Inflammatory macrophage treated with lipopolysaccharide for 1 hour (primary cell): ENCODE measurements at places on chromosomes 16 and 17.
A peak's percentile ranks its signal among the peaks of the same experiment; 100 is the strongest.

DNA sequence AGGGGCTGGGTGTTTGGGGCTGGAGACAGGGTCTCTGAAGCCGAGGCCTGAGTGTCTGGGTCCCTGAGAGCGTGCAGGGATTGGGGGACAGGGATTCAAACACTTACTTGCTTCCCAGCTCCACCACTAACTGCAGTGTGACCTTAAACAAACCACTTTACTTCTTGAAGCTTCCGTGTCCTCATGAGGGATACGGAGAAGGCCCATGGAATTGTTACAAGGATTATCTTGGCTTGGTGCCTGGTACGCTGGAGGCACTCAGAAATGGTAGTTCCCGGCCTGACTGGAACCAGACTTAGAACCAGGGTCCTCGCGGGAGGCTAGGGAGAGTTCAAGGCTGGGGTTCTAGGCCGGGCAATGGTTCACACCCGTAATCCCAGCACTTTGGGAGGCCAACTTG is 2.9 kb upstream of the CXCL16 start:
- no peak for DNase-seq

DNA sequence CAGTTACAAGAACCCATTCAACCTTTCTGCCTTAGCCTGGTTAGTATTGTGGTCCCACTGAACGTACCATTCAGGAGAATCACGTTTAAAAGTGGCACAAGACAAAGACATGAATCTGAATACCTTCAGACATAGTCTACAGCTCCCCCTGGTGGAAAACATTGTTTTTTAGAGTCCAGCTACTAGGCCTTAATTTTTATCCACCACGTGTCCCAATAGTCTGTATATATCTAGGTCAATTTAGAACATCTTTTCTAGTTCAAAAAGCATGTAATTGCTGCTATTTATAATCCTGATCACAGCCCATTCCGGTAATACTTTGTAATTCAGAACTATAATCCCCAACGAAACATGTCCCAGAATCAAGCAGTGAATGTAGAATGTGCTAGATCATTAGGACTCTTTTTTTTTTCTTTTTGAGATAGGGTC is 13.7 kb upstream of the GUCY2D start:
- DNase-seq = peak; percentile 98

DNA sequence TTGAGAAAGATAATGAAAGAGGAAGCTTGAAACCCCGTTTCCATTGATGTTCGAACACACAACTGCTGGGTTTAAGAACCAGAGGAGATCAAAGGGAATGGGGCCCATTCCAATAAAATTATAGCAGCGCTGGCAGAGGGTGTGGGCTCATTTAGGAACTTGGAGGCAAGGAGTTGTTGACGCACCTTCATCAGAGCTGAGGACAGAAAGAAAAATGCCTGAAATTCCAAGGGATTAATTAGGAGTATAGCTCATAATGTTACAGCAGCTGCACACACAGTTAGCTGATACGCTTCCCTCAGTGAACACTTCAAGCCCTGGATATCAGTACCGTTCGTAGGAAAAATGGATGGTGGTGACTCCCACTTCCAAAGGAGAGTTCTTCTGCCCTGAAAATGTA is 127.2 kb downstream of the AXIN2 start:
- no peak for DNase-seq

- no peak for DNase-seq
Measured at GRCh38 chr17:37570527-37571093, 38.6 kb downstream of the SYNRG start.

DNA sequence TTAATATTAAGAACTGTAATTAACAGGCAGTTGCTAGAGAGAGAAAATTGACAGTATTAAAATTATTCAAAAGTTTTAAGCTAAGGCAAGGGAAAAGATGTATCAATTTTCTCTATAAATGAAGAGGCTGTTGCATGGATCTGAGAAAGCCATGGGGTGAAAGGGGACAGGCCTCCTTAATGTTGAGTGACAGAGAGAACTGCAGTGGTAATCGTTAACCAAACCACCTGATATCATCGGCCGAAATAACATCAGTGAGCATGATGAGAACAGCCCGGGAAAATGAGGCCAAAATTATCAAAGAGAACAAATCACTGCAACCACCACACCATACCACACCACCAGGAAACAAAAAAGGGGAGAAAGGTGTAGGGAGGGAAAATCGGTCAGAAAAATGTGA is 3.6 kb downstream of the ZNF423 start:
- no peak for DNase-seq

DNA sequence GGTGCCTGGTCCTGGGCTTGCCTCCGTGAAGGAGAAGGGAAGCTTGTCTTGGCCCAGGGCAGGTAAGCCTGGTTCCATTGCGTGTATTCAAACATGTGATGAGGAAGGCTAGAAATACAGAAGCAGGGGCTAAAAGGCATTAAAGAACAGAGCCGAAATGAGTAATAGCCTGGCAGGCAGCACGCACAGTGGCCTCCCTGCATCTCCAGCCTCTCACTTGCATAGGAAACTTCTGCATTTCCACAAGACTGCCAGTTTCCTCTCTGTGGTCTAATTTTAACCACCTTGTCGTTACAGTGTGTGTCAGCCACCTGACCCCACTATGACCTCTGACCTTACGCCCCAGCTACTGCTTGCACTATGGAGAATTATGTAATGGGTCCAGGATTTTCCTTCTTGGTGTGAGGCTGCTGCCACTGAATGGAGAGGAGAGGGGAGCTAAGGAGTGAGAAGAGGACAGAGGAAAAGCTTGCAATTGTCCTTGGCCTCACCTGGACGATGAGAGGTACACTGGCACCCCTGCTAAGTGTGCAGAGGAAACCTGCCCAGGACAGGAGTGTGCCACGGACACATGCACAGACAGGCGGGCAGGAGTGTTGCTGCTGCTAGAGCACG is 32.8 kb downstream of the HIC1 start:
- DNase-seq = peak; percentile 95

DNA sequence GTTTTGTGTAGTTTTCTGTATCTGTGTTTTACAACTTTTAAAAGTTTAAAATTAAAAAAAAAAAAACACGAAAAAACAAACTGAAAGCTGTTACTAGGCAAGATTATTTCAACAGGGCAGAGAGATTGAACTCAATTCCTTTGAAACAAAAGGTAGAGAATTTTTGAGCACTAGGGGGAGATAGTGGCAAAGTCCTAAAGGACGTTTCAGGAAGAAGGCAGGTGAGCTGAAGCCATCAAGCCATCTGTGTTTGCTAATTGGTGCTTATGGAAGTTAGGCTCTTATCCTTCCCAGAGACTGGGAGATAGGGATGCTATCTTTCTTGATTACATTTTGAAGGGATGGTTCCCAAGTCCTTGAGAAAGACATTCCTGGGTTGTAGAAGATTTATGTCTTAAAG is 70.6 kb upstream of the CLEC3A start:
- no peak for DNase-seq
